ENCODE measurements at places on chromosomes 11 and 22.

GRCh38 chr22:27778294-27779090 lies 23.1 kb downstream of the MN1 start:
- DNase-seq = no peak

DNA sequence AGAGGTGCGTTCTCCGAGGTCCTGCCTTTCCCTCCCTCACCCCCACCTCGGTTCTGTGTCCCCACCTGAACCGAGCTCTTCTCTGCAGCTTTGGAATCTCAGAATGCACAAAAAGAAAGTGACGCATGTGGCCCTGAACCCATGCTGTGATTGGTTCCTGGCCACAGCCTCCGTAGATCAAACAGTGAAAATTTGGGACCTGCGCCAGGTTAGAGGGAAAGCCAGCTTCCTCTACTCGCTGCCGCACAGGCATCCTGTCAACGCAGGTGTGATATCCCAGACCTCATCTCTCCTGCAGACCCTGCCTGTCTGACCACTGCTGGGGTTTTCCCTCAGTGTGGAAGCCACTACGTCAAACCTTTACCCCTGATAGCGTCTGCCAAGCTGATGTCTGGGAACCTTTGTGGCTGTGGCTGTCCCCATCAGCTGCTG lies 13.9 kb downstream of the ACP2 start:
- no peak for DNase-seq

- no peak for DNase-seq
Measured at GRCh38 chr11:78783301-78783700, 208.6 kb upstream of the NARS2 start.

GRCh38 chr11:126816645-126817044 lies 183.9 kb downstream of the KIRREL3 start:
- DNase-seq = no peak

DNA sequence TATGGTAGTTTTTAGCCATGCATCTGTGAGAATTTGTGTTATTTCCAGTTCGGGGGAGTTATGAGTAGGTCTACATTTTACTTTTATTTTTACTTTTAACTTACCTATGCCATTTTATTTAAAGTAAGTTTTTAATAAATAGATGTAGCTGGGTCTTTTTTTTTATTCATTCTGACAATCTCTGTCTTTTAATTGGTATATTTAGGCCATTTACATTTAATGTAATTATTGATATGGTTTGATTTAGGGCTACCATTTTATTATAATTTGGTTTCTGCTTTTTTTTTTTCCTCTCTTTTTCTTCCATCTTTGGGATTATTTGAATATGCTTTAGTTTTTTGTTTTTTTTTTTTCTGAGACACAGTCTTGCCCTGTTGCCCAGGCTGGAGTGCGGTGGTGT lies 1.9 kb downstream of the SWAP70 start:
- DNase-seq = no peak

DNA sequence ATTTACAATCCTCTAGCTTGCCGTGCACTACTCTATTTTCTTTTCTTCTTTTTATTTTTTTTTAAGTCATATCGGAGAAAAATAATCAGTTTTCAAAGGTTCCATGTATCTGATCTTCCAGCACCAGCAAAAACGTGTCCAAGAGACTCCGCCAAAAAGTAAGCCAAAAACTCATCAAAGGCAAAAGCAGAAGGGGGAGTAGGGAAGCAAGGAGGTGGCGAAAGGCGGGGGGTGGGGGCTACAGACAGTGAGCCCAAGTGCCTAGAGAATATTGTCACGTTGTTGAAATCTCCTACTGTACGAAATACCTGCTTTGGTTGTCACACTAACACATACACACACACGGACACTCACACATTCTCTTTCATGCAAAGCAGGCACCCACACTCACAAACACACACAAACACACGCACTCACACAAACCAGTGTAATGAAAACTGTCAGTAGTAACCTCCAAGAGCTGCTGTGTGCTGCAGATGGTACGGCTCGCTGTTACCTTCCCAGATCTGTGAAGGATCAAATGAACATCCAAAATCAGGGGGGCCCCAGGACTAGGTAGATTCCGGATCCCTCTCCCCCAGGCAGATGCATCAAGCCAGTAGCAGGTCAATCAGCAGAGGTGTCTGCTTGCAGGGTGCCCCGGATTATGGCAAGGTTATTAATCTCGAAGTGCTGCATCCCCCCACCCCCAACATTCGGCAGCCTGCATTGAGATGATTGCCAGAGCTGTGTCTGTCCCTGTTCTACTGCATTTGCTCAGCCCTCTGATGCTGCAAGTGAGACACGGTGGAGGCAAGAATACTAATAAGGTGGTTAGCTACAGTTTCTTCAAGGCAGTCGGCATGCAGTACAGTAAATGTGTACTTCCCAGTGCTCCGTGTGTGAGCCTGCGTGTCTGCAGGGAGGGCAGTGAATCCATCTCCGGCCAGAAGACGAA lies at the start of gene LRRC4C:
Gene LRRC4C, minus strand, starts transcription at position 188 of the 937 bp plus-strand sequence.
- DNase-seq = peak; percentile 12

- DNase-seq = no peak
Measured at GRCh38 chr22:22720724-22721261, 76.4 kb downstream of the GGTLC2 start.

GRCh38 chr11:8252388-8252787 lies 11.3 kb downstream of the LMO1 start:
- no peak for DNase-seq

DNA sequence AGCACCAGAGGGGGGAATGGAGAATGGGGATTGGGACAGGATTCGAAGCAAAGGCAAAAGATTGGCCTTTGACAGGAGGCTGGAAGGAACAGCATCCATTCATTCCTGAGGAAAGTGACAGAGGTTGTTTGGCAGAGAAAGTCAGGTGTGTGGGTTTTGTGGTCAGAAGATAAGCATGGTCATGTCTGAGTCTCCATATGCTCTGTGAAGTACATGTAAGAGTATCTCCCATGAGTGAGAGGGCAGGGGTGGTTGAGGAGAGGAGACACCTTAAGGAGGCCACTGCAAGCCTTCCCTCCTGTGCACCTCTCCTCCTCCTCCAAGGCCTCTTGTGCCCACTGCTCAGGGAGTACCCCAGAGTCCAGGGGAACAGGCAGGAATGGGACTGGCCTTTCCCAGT lies 1.9 kb upstream of the NLRP10 start:
- no peak for DNase-seq

GRCh38 chr11:31645747-31646146 lies 136.2 kb downstream of the ELP4 start:
- DNase-seq = no peak

- no peak for DNase-seq
Measured at GRCh38 chr22:33792832-33793231, 127.4 kb downstream of the LARGE1 start.

DNA sequence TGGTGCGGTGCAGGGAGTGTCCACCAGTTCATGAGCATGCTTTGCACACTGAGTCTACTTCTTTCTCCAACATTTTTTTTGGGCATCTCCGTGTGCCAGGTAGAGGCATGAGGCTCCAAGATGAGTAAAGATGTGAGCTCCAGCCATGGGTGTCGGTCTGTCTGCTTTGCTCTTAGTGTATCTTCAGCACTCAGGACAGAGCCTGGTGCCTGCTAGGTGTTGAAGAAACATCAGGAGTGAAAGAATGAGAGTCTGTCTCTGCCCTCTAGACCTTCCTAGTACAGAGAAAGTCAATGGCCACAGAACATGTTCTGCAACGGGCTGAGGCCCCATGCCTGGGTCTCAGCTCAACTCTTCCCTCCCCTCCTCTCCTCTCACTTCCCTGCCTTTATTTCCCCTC lies 486.5 kb downstream of the TBC1D22A start:
- DNase-seq = no peak

DNA sequence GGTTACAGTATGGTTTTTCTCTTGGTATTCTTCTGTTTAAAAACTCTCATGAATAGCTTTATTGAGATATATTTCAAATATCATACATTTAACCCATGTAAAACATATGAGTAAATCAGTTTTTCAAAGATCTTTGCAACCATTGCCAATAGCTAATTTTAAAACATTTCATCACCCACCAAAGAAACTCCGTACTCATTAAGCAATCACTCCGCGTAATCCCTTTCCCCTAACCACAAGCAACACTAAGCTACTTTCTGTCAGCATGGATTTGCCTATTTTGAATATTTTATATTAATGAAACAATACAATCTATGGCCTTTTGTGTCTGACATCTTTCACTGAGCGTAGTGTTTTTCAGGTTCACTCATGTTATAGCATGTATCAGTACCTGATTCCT lies 697.9 kb upstream of the ANO5 start:
- no peak for DNase-seq

DNA sequence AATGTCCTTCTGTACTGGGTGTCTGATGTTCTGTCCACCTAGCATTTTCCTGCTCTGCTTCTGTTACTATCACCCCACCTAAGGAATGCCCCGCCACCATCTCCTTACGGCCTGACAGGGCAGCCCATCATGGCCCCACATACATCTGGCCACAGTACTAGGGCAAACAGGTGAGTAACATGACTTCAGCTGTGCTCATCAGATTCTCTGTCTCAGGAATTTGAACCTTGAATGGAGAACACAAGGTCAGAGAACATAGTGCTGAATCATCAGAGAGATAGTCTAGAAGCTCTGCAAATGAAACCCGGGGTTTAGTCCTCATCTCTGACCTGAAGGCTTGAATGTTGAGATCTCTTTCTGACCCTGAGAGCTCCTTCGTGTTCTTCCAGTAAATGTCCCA lies 32.4 kb downstream of the ZC3H12C start:
- DNase-seq = no peak

DNA sequence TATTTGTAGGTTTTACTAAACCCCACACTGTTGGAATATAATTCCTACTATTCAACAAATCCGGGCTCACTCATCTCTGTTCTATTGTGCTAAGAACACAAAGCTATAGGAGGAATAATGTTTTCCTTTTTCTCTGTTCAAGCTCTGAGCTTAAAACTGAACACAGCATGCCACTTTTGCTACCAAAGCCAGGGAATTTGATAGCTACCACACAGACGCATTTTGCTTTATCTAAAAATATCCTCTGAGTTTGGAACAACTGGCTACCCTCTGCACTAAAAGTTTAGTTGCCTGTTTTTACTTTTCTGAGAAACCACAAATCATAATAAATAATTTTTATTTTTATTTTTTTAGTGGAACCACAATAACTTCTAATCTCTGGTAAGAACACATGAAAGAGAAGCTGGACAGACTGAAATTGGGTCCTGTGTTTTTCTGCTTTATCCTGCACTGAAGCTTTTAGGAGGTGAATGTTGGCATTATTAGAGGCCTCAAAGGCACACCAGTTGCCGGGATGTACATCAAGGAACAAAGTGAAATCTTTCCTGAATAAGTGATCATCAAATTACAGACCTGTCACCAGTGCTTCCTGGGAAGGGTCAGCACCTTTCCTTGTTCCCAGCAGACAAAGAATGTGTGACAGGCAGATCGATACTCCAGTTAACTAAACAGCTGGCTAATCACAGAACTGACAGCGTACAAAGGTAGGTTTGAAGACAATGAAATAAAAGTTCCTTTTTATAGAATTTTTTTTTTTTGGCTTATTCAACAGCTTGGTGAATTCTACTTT lies 523.2 kb upstream of the TENM4 start:
- DNase-seq = no peak

- DNase-seq = no peak
Measured at GRCh38 chr22:25404556-25404927, 159.9 kb upstream of the GRK3 start.

DNA sequence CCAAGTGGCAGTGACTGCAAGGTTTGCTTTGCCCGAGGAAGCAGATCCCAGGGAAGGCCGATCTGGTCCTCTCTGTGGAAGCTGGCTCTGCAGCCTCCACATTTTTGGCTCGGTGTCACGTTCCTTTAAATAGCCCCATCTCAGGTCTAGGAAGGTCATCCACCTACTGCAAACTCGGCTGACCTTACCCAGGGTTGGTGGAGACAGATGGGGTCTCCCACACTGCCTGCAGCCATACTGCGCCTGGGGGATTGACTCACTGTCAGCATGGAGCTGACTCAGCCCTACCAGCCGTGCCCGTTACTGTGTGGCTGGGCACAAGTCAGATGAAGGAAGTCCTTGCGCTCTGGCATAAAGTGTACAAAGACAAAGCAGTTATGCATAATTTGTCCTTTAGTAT lies 16.9 kb downstream of the CDPF1 start:
- peak; percentile 17 for DNase-seq

- no peak for DNase-seq
Measured at GRCh38 chr11:132242632-132243031, 872.2 kb downstream of the NTM start.

- no peak for DNase-seq
Measured at GRCh38 chr11:33420959-33421566, 163.9 kb downstream of the HIPK3 start.

- no peak for DNase-seq
Measured at GRCh38 chr11:96263238-96263763, 79.7 kb downstream of the MAML2 start.

GRCh38 chr22:31625661-31626426 lies 36.2 kb downstream of the PISD start:
- peak; percentile 52 for DNase-seq

- DNase-seq = peak; percentile 24
Measured at GRCh38 chr11:116348226-116348625, 424.6 kb downstream of the BUD13 start.

- no peak for DNase-seq
Measured at GRCh38 chr22:17699696-17700340, 61.3 kb downstream of the BCL2L13 start.

DNA sequence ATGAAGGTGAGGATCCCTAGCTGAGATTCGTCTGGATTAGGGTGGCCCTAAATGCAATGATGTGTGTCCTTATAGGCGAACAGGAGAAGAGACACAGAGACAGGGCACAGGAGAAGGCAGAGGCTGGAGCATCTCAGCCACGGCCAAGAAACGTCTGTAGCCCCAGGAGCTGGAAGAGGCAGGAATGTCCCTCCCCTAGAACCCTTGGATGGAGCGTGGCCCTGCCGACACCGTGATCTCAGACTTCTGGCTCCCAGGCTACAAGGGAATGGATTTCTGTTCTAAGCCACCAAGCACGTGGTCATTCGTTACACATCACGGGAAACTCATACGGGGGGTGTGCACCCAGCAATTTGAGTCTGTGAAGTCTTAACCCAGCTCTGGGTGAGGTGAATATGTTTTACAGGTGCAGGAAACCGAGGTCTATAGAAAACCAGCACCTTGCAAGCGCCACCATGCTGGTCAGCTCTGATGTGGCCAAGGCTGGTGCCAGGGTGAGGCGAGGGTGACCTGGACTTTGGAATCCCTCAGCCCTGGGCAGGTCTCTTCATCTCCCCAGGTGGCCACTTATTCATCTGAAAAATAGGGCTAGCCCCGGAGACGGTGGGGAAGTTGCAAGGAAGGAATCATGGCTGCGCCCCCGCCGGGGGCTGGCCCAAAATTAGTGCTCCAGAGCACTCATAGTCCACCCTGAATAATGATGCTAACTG lies 89.5 kb upstream of the FGF3 start:
- no peak for DNase-seq

Data from hippocampal formation (tissue), 2 donors.